ENCODE measurements at places on chromosomes 1 and 21. TPM values are rescaled to one million over a fixed set of nuclear protein-coding genes. Genes with fewer than 3 reads are reported as not detected.

Gene MED8
- total RNA-seq = 57.1 TPM

Gene A3GALT2
- not detected for total RNA-seq

Gene WNT9A
- total RNA-seq = 4.1 TPM

Gene PCP4
- not detected for total RNA-seq

Gene CFAP74
- total RNA-seq = not detected

Gene HSPB7
- 0.45 TPM for total RNA-seq

Gene TRIM45
- total RNA-seq = 3.1 TPM

GRCh38 chr1:201610858-201611257 is 71.9 kb downstream of the NAV1 start:
- no peaks in the 10 kb centered on the region for H3K27me3 ChIP-seq
- peaks cover 4% of the 10 kb centered on the region for H3K36me3 ChIP-seq
- no peak overlapping the region for H3K27ac ChIP-seq
- no peak for DNase-seq

GRCh38 chr21:40471103-40471502 is 375.9 kb downstream of the DSCAM start:
- no peak overlapping the region for H3K4me3 ChIP-seq
- DNase-seq = peak; percentile 27
- no peaks in the 10 kb centered on the region for H3K36me3 ChIP-seq
- no peaks in the 10 kb centered on the region for H3K4me1 ChIP-seq
- H3K27ac ChIP-seq = no peak overlapping the region
- no peaks in the 10 kb centered on the region for H3K27me3 ChIP-seq

- peaks cover 23% of the 10 kb centered on the region for H3K4me1 ChIP-seq
- no peaks in the 10 kb centered on the region for H3K27me3 ChIP-seq
- no peak overlapping the region for H3K27ac ChIP-seq
- no peak overlapping the region for H3K4me3 ChIP-seq
- no peaks in the 10 kb centered on the region for H3K36me3 ChIP-seq
Observed at GRCh38 chr1:93703643-93704042, 22.0 kb upstream of the BCAR3 start.

DNA sequence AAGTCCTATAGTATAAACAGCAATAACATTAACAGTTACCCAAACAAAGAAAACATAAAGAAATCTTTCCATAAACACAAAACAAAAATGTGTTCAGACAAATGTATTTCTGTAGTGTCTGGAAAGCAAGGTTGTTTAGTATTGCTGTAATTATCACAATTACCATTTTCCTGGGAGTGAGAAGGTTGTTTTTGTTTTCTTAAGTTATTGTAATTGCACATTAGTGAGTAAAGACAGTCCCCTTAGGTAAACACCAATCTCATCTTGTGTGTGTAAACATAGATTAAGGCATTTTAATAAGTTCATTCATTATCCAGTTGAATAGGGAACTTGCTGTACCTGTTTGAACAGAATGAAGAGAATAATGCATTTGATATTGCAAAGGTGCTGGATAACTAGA is 356.9 kb upstream of the ADGRL4 start:
- H3K36me3 ChIP-seq = no peaks in the 10 kb centered on the region
- H3K27ac ChIP-seq = no peak overlapping the region
- H3K4me3 ChIP-seq = no peak overlapping the region
- no peaks in the 10 kb centered on the region for H3K4me1 ChIP-seq
- no peaks in the 10 kb centered on the region for H3K27me3 ChIP-seq

DNA sequence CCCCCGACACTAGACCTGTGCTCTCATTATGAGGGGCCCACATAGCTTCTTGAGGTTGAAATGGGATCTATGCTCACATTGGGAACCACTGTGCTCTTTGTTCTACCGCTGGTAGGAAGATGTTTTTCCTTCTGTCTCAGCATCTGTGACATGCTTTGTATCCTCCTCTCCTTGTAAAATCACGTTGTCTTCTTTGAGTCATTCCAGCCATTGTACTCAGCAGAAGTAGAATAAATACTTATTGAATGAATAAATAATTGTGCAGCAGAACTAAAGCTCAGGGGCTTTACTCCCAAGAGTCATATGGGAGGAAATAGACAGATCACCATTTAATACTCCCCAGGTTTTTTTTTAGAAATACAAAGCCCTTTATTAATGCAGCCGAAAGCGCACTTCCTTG is 66.3 kb upstream of the EDEM3 start:
- no peak overlapping the region for H3K4me3 ChIP-seq
- no peak for DNase-seq
- H3K27ac ChIP-seq = no peak overlapping the region
- no peaks in the 10 kb centered on the region for H3K27me3 ChIP-seq
- H3K36me3 ChIP-seq = peaks cover 2% of the 10 kb centered on the region

DNA sequence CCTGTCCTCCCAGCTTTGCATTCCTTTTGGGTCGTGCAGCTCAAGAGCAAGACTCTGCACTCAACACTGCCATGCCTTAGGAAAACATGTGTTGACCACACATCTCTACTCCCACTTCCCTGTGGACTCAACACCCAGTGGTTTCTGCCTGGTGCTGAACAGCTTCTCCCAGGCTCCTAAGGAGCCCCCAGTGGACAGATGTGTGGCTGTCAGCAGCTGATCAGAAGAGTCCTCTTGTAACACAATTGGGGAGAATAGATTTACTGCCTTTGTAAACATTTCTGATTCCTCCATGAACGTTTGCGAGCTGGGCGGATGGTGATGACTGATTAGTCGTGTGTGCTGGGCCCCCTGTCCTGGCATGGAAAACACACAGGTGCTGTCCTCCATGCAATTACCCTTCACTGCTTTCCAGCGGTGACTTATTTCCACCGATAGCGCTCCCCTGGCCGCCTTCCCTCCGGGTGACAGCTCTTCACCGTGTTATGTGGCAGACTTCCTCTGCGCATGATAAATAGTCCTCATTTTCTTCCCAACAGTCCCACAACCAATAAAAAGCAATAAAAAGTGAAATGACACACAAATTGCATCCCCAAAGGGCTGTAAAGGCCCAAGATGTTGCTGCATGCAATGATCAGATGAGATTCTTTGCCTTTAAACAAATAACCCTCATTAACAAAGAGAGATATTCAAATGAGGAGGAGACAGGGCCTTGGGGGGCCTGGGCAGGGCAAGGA is 249.4 kb upstream of the AJAP1 start:
- no peak overlapping the region for H3K27ac ChIP-seq
- no peaks in the 10 kb centered on the region for H3K4me1 ChIP-seq
- H3K4me3 ChIP-seq = no peak overlapping the region
- no peak for DNase-seq

DNA sequence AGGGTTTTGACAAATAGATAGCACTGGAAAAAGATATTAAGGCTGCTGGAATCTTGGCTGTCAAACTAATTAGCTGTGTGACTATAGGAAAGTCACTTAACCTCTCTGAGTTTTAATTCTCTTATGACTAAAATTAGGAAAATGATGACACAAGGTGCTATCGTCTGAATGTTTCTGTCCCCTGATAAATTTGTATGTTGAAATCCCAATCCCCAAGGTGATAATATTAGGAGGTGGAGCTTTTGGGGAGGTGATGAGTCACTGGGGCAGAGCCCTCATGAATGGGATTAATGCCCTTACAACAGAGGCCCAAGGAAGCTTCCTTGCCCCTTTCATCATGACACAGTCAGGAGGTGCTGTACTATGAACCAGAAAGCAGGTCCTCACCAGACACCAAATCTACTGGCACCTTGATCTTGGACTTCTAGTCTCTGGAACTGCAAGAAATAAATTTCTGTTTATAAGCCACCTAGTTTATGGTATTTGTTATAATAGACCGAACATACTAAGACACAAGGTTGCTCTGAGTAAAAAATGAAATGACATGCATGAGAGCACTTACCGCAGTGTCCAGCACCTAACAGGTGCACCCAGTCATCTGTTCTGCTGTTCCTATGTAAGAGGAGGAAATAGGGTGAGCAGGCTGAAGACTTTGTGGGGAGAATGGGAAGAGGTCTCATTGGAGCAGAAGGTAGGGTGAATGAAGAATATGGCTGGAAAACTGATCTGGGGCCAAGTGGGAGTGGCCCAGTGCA is 26.3 kb upstream of the DISP1 start:
- H3K27ac ChIP-seq = no peak overlapping the region
- peaks cover 9% of the 10 kb centered on the region for H3K27me3 ChIP-seq
- no peaks in the 10 kb centered on the region for H3K4me1 ChIP-seq
- DNase-seq = no peak
- H3K4me3 ChIP-seq = no peak overlapping the region

GRCh38 chr1:29744684-29745490 is 508.6 kb downstream of the PTPRU start:
- H3K4me1 ChIP-seq = no peaks in the 10 kb centered on the region
- DNase-seq = no peak
- H3K36me3 ChIP-seq = no peaks in the 10 kb centered on the region
- H3K27ac ChIP-seq = no peak overlapping the region

DNA sequence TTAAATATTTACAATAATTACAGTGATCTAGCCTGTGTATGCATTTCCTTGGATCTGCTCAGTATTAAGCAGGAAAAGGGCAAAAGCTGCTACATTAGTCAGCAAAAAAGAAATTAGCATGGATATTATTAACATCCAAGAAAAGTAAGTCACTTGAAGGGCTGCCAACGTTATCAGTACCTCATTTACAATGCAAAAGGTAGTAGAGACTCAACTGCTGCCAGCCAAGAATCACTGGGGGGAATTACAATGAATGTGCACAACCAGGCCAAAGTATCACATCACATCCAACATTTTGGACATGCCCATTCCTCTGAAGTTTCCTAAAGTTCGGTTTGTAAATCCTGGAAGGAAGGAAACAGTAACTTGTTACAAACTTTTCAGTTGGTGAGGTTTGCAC is 1.9 kb downstream of the CNN3 start:
- peak overlapping the region; percentile 100 for H3K27ac ChIP-seq
- H3K4me3 ChIP-seq = peak overlapping the region; percentile 100
- H3K4me1 ChIP-seq = peaks cover 54% of the 10 kb centered on the region
- peaks cover 3% of the 10 kb centered on the region for H3K36me3 ChIP-seq
- H3K27me3 ChIP-seq = no peaks in the 10 kb centered on the region
- peak; percentile 79 for DNase-seq

GRCh38 chr21:32064281-32064910 is 191.6 kb downstream of the HUNK start:
- no peak overlapping the region for H3K4me3 ChIP-seq
- H3K27ac ChIP-seq = no peak overlapping the region
- H3K36me3 ChIP-seq = no peaks in the 10 kb centered on the region

- no peak overlapping the region for H3K4me3 ChIP-seq
- no peak overlapping the region for H3K27ac ChIP-seq
- no peaks in the 10 kb centered on the region for H3K4me1 ChIP-seq
- no peak for DNase-seq
Observed at GRCh38 chr21:35945089-35945671, 115.1 kb downstream of the SETD4 start.

DNA sequence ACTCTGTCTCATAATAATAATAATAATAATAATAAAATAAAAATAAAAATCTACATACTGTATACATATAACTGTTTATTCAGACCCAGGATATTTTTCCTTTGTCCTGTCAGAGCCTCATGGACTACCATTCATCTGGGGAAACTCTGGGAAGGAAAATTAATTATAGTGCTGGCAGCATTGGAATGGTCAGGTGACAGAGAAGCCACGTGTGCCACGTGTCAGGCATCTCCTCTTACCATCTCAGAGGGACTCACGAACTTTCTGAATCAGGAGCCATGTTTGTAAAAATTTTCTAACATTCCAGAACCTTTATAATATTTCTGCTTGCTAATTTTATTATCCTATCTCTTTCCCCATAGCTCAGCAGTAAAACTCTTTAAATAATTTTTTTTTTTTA is 97.8 kb upstream of the HNRNPU start:
- H3K4me3 ChIP-seq = no peak overlapping the region
- DNase-seq = no peak
- no peaks in the 10 kb centered on the region for H3K36me3 ChIP-seq
- H3K27ac ChIP-seq = no peak overlapping the region
- peaks cover 25% of the 10 kb centered on the region for H3K4me1 ChIP-seq
